ENCODE measurements at places on chromosomes 5 and 9.

DNA sequence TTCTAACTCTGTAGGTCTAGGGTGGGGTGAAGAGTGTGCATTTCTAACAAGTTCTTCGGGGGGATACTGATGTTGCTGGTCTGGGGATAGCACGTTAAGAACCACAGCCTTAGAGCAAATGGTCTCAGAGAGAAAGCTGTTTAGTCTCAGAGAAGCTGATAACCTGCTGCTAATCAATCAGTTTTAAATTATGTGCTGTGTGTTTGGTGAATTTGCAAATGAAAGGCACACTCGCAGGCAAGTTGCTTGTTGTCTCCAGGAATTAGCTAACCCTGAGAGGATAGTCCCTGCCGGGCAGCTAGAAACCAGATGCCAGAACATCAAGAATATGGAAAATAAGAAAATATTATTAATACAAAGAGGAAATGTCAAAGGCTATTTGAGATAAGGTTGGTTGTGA is 79.2 kb downstream of the DMRT2 start:
- DNase-seq = no peak

- no peak for DNase-seq
Measured at GRCh38 chr9:130234340-130235260, 31.0 kb upstream of the HMCN2 start.

DNA sequence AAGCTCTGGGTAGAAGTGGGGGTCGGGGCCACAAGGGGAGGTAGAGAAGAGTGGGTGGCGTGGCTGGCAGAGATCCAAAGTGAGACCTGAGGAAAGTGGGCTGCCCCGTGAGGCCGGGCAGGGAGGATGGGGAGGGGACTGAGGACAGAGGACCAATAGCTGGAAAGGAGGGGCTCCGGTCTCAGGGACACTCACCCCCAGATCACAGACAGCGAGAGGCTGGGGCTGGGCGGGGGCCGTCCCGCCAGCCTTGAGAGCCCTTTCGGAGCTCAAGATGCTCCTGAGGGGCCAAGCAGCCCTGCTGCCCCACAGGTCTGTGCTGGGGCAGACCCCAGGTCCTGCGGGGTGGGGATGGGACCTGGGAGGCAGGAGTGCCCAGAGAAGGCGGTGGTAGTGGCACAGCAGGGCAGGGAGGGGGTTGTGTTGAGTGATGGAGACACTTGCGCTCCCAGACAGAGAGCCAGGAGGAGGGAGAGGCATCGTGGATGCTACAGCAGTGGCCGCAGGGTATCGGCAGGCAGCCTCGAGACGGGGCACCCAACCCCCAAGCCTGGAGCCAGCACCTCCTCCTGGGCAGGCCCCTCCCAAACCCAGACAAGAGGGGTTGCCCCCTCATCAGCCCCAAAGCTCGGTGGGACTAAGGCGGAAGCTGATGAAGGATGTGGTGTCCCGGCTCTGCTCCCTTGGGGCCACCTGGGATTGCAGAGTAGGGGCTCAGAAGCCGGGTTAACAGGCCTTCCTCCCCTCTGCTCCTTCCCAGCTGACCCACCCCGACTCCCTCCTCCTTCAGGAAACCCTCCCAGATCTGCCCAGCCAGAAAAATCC is 3.4 kb downstream of the SARDH start:
- no peak for DNase-seq

- no peak for DNase-seq
Measured at GRCh38 chr9:111691672-111692329, 30.4 kb downstream of the GNG10 start.

- no peak for DNase-seq
Measured at GRCh38 chr5:53479590-53480415, 626 bp upstream of the FST start.

- no peak for DNase-seq
Measured at GRCh38 chr9:96502539-96503373, 52.8 kb downstream of the HABP4 start.

- DNase-seq = no peak
Measured at GRCh38 chr5:95441636-95442035, 50.5 kb downstream of the FAM81B start.

DNA sequence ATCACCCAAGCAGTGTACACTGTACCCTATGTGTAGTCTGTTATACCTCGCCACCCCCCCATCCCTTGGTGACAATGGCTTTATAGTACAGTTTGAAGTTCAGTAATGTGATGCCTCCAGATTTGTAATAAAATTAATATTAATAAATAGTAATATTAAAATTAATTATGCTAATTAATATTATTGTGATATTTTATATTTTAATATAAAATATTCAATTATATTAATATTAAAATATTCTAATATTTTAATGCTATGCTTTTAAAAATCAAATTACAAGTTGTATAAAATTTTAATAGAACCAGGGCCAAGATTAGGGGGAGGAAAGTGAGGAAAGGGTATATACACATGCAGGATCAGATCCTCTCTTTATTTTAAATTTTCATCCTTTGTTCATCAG is 147.7 kb upstream of the MAP3K1 start:
- no peak for DNase-seq

DNA sequence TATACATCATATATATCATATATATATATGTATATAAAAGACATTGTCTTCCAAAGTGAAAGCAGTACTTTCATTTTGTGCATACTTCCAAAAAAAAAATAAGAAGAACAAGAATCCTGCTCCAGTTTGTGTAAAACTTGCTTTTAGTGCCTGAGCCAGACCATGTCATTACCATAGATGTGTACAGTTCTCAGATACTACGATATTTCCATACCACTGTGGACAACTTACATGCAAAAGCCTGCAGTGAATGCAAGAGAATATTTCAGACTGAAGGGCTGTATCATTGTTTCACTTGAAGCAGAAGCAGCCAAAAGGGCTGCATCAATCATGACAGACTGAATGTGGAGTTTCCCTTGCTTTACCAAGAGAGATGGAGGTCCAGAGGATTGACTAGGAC is 72.6 kb upstream of the CYLC2 start:
- DNase-seq = no peak

- DNase-seq = no peak
Measured at GRCh38 chr9:123059472-123060220, 26.2 kb downstream of the GPR21 start.

DNA sequence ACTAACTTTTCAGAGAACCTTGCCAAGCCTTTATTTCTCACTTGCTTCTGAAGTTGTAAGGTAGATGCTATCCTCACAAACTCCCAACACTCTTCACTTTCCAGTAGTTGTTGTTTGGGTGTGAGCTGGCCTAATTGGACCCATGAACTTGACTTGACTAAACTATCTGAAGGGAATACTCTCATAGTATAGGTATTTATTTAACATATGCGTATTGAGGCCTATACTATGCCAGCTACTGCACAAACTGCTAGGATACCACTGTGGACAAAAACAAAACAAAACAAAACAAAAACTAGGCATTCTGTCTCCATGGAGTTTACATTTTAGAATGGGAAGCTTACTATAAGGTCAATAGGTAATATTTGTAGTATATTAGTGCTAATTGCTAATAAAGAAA is 1.3 kb downstream of the TXNDC8 start:
- no peak for DNase-seq

- DNase-seq = no peak
Measured at GRCh38 chr9:89670801-89671434, 66.1 kb downstream of the GADD45G start.

DNA sequence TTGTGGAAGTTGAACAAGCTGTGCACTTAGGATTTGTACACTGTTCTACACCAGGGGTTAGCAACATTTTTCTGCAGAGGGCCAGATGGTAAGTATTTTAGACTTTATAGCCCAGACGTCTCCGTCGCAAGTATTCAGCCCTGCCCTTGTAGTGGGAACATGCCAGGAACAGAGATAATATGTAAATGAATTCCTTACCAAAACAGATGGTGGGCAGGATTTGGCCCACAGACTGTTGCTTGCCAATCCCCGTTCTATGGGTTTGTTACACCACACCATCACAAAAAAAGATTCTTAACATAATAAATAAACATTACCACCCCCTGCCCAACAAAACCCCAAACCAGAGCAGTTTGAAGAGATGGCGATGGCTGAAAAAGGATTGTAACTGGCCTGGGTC is 74.3 kb downstream of the AMBP start:
- DNase-seq = no peak

DNA sequence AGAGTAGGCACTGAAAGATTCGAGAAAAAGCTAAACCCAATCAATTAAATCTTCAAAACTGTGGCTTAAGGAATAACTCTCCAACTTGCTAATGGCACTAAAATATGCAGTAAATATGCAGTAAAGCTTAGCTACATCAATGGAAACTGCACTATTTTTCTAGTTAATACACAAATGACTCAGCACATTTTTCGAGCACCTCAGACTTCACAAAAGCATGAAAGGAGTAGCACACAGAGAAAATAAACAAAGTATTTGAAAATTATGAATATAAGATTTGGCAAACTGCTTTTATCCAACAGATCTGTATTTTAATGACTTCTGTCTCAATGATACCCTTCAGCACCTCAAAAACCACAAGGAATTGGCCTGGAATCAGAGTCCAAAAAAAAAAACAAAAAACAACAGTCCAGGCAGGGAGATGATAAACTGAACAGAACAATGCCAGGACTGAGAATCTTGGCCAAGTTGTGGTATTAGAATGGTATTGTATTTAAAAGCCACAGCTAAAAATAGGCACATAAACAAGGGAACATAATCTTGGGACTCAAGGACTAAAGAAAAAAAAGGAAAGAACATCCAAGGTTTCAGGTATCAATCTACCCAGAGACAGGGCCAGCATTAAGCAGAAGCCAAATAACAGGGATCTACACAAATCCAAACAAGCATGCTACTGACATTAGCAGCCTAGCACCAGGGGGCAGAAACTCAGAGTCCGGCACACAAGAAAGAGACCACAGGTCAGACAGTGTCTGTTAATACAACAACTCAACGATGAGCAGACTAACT is 21.4 kb downstream of the TMEM245 start:
- DNase-seq = no peak

GRCh38 chr5:153756540-153756939 is 266.1 kb downstream of the GRIA1 start:
- no peak for DNase-seq

DNA sequence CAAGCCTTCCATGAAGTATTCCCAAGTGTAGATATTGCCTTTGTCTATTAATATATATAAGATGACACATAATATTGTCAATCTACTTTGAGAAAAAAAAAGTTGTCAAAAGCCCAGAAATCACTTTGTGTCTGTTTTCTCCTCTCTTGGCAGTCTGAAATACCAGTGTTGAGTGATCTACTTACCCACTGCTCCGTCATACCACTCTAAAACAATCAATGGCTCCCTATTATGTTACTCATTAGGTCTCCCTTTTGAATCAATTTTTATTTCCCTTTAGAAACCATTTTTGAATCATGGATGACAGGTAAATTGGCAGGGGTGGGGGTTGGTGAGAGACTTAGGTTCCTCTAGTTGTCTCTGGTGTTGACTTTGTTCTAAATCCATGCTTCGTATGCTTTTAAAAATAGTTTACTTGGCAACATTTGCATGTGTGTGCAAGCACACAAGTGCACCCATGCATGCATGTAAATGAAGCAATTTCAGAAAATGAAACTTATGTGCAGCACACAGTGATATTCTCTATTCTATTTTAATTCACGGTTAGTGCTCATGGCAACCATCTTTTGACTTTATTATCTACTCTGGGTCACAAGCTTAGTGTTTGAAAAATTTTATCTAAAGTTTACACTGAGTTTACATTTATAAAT is 378.9 kb downstream of the RAB3C start:
- DNase-seq = no peak

GRCh38 chr5:59596586-59597350 is 296.8 kb downstream of the PDE4D start:
- no peak for DNase-seq

DNA sequence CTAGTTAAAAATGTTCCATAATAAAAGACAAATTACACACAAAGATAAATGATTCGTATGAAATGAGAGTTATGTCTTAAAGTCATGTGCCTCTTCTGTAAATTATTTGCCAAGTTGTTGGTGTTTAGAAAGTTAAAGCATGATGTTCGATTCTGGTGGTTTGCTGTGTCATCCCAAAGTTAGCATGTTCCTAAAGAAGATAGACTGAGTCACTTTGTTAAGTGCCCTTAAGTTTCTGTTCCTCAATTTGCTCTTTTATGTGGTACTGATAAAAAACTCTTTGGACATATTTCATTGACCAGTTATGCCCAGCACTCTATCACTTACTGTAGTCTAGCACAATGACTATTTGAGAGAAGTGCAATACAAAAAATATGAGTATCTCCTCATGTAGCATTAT is 366.9 kb upstream of the ZNF608 start:
- no peak for DNase-seq

GRCh38 chr5:24643156-24643555 is 1.6 kb downstream of the CDH10 start:
- no peak for DNase-seq

- DNase-seq = no peak
Measured at GRCh38 chr5:180207593-180207992, 1.4 kb downstream of the RASGEF1C start.

DNA sequence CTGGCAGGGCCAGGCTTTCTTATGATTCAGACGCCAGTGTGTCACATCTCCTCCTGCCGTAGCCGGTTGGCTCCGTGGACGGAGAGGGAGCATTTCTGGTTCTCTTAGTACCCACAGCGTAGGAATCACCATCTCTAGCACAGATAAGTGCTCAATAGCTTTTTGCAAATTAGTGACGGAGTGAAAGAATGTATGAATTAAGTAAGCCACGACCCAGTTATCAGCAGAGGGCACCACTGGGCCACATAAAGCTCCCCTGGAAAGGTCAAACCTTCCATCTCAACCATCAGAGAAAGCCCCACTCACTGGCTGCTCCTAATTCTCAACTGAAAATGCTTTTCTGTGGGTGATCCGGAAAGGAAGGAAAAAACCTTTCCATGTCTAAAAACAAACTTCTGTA is 317.0 kb upstream of the ADCY2 start:
- DNase-seq = no peak

- DNase-seq = no peak
Measured at GRCh38 chr5:141709699-141710267, 27.8 kb upstream of the ARAP3 start.

DNA sequence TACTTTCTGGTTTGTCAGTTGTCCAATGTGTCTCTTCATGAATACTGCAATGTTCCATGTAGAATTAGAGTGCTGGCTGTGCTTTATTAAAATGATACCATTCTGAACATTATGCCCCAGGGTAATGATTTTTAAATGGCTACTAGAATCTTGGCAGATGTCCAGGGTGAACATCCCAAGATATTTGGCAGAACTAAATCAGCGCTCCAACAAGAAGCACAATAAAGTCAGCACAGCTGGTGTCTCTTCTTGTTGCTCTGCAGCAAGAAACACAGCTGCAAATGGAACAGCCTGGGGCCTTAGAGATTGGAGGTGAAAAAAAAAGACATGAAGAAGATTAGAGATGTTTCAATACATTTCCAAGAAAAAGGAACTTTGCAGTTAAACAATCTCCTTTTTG is 248.3 kb downstream of the CDH18 start:
- no peak for DNase-seq

- DNase-seq = no peak
Measured at GRCh38 chr5:2256691-2257280, 374.1 kb upstream of the IRX4 start.

GRCh38 chr9:16236311-16236710 is 634.2 kb downstream of the BNC2 start:
- DNase-seq = no peak
